ENCODE measurements at places on chromosomes 5 and 9.

DNA sequence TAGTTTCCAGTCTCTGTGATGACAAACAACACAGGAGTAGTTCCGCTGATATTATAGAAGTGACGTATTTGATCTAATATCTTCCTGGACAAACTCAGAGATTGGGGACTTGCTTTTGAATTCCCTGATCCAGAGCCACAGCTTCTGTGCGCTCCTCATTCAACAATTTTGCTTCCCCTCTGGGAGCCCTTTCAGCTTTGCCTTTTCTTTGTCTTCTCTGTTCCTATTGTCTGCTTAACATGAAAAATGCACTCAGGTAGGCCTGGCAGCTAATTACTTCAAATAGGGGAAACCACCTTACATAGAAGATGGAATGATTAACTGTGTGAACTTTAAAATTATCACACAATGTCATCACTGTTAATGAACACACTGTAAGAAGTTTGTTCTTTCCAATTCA lies 192.9 kb downstream of the EPB41L4A start:
- DNase-seq: no peak

GRCh38 chr9:135712613-135713295 lies 10.8 kb downstream of the KCNT1 start:
- DNase-seq: no peak

- DNase-seq: no peak
Observed at GRCh38 chr9:98993570-98993945, 49.9 kb downstream of the COL15A1 start.

DNA sequence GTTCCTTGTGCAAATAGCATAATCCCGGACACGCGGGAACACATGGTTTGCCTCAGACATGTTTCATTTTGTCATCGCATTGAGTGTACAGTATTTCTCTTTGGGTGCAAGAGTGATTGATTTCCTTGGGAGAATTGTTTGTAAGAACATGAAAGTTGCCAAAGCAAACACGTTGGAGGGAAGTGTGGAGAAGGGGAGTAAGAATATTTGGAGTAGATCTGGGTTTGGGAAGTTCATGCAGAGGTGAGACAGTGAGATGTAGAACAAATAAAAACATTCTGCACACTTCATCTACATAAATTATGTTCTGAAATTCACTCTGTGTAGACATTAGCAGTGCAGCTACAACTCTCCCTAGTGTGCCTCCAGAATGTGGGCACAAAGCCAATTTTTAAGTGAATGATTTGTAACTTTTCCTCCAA lies 24.0 kb downstream of the FOXD1 start:
- DNase-seq: no peak

DNA sequence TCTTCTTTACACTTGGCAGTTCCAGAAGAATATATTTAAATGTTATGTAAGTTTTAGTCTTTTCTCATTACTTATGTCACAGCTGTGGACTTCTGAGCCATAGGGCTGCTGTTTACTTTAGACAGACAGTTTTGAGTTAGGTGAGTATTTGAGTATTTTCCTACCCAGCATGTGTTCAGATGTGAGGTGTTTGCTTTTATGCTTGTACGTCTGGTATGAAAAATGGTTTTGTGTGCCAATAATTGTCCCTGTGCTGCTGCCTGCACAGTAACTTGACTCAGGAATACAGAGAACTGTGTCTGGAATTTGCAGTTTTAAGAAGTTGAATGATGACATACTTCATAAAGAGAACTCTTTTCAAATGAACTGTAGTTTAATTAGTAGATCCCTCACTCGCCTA lies 20.8 kb downstream of the MEGF10 start:
- no peak for DNase-seq

- DNase-seq: no peak
Observed at GRCh38 chr5:124536333-124536732, 210.1 kb downstream of the ZNF608 start.
